ENCODE measurements at places on chromosomes 13 and 19.

DNA sequence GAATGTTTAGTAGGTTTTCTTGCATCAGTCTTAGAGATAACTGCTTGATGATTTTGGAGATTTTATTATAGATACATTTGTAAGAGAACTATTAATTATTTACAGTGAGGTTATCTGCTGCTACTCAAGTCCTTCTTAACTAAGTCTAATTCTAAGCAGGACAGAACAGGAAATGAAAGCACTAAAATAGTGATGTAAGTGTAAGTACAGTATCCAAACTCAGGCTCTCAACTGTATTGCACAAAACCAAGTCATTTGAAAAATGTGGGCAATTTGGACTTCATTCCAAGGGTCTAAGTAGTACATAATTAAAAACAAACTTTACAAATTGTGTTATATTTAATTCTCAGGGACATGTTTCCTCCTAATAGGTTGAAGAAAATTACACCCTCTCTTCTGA, 417.1 kb downstream of the ITGBL1 start:
- no peak overlapping the region for H3K27ac ChIP-seq
- no peak for DNase-seq
- H3K27me3 ChIP-seq = no peaks in the 10 kb centered on the region

DNA sequence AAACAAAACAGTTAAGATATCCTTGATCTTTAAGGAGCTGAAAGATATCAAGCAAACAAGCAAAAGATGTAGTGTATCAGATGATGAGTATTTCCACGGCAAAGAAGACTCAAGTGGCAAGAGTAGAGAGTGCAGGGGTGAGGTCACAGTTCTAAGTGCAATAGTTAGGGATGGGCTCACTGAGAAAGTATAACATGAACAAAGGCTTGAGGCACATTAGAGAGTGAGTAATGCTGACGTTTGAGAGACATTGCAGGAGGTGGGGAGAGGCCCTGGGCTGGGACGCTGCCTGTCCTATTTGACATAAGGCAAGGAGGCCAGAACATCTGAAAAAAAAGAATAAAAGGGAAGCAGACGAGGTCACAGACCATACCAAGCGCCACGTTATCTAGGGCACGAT, 1.4 kb downstream of the DUXA start:
- no peak overlapping the region for H3K27ac ChIP-seq
- H3K36me3 ChIP-seq = no peaks in the 10 kb centered on the region
- no peak overlapping the region for H3K4me3 ChIP-seq
- no peaks in the 10 kb centered on the region for H3K27me3 ChIP-seq

GRCh38 chr13:79548902-79549301, 67.9 kb downstream of the NDFIP2 start:
- H3K27ac ChIP-seq = no peak overlapping the region
- H3K27me3 ChIP-seq = no peaks in the 10 kb centered on the region
- peaks cover 6% of the 10 kb centered on the region for H3K4me1 ChIP-seq
- H3K36me3 ChIP-seq = no peaks in the 10 kb centered on the region
- no peak for DNase-seq

- H3K36me3 ChIP-seq = no peaks in the 10 kb centered on the region
- no peak for DNase-seq
- H3K27ac ChIP-seq = no peak overlapping the region
- no peak overlapping the region for H3K4me3 ChIP-seq
- H3K4me1 ChIP-seq = no peaks in the 10 kb centered on the region
These were observed 26.8 kb upstream of the SACS start for GRCh38 chr13:23460309-23460708.

- no peak overlapping the region for H3K4me3 ChIP-seq
- H3K36me3 ChIP-seq = no peaks in the 10 kb centered on the region
- H3K4me1 ChIP-seq = no peaks in the 10 kb centered on the region
- no peak for DNase-seq
- H3K27ac ChIP-seq = no peak overlapping the region
These were observed 166.4 kb downstream of the EFNB2 start for GRCh38 chr13:106369091-106369490.

GRCh38 chr13:29711776-29712175, 116.3 kb upstream of the SLC7A1 start:
- no peak for DNase-seq
- H3K4me1 ChIP-seq = peaks cover 26% of the 10 kb centered on the region
- H3K27ac ChIP-seq = no peak overlapping the region
- no peaks in the 10 kb centered on the region for H3K27me3 ChIP-seq
- H3K36me3 ChIP-seq = no peaks in the 10 kb centered on the region
- no peak overlapping the region for H3K4me3 ChIP-seq

DNA sequence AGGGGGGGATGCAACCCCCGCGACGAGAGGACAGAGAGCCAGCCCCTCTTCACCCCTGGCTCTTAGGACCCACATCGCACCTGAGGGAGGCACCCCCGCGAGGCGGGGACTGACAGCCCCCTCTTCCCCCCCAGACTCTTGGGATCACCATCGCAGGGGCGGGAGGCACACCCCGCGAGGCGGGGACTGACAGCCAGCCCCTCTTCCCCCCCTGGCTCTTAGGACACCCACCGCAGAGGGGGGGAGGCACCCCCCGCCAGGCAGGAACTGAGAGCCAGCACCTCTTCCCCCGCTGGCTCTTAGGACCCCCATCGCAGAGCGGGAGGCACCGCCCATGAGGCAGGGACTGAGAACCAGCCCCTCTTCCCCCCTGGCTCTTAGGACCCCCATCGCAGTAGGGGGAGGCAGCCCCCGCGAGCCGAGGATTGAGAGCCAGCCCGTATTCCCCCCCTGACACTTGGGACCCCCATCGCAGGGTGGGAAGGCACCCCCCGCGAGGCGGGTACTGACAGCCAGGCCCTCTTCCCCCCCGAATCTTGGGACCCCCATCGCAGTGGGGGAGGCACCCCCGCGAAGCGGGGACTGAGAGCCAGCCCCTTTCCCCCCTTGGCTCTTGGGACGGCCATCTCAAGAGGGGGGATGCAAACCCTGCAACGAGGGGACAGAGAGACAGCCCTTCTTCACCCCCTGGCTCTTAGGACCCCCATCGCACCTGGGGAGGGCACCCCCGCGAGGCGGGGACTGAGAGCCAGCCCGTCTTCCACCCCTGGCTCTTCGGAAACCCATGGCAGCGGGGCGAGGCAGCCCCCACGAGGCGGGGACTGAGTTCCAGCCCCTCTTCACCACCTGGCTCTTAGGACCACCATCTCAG, 2425.1 kb upstream of the PCDH20 start:
- H3K4me3 ChIP-seq = no peak overlapping the region
- DNase-seq = no peak
- no peaks in the 10 kb centered on the region for H3K36me3 ChIP-seq
- H3K27me3 ChIP-seq = no peaks in the 10 kb centered on the region
- no peak overlapping the region for H3K27ac ChIP-seq

GRCh38 chr13:42272115-42272803, at the start of gene AKAP11:
Gene AKAP11 (plus strand): TSS chr13:42272152. CDS start chr13:42286349, 14,197 bp downstream.
- H3K27ac ChIP-seq = peak within 1 kb of the TSS; percentile 86
- H3K4me3 ChIP-seq = peak within 1 kb of the TSS; percentile 94
- no peaks in the 10 kb centered on the region for H3K36me3 ChIP-seq
